Activated CD8-positive, alpha-beta memory T cell treated with anti-CD3 and anti-CD28 coated beads, Interleukin-2, amount 50 U/mL, for 4 hours (primary cell): ENCODE measurements at places on chromosomes 1 and 21.

GRCh38 chr1:181497870-181498269 is 14.6 kb downstream of the CACNA1E start:
- no peak for DNase-seq

- DNase-seq = no peak
Measured at GRCh38 chr1:98333936-98334335, 327.6 kb upstream of the SNX7 start.

DNA sequence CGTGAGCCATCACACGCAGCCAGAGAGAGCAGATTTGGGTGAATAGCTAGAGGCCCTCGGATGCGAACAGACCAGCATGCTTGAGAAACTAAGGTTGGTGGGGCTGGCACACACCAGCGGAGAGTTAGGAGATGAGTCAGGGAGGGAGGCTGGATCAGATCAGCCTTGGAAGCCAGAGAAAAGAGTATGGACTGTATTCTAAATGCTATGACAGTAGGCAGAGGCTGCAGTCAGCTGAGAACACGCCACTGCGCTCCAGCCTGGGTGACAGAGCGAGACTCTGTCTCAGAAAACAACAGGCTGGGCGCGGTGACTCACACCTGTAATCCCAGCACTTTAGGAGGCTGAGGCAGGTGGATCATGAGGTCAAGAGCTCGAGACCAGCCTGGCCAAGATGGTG is 4.0 kb upstream of the PLEKHM2 start:
- DNase-seq = no peak

GRCh38 chr1:37606481-37607263 is 10.9 kb upstream of the GNL2 start:
- DNase-seq = no peak

DNA sequence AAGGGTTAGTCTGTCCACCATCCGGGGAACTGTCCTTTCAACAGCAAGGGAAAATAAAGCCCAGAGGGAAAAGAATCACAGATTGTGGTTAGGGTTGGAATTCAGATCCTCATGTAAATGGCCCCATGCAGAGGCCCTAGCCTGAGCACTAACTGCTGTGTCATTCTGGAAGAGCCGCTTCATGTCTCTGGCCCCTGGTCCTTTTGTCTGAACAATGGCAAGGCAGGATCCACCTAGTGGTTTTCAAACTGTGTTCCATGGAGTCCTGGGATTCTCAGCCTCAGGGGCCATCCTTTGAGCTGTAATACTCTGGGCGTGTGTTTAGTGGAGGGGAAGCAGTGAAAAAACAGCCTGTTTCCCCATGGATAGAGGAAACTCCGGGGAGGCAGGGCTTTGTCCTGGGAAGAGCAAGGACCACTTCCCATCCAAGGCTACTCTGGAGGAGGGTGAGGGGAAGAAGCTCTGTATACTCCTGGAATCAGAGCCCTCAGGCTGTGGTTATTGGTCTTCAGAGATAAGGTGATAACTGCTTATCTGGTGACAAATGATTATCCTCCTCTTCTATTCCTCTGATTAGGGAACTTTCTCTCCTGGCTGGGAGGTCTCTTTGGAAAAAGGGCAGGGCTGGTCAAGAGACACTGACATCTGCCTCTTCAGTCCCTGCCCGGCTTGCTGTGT is 19.2 kb downstream of the PAX7 start:
- DNase-seq = no peak

GRCh38 chr1:41677620-41678019 is 193.1 kb upstream of the EDN2 start:
- no peak for DNase-seq

- DNase-seq = no peak
Measured at GRCh38 chr1:243452092-243452491, 196.3 kb downstream of the SDCCAG8 start.

- DNase-seq = no peak
Measured at GRCh38 chr1:230415405-230416132, 10.6 kb downstream of the PGBD5 start.

DNA sequence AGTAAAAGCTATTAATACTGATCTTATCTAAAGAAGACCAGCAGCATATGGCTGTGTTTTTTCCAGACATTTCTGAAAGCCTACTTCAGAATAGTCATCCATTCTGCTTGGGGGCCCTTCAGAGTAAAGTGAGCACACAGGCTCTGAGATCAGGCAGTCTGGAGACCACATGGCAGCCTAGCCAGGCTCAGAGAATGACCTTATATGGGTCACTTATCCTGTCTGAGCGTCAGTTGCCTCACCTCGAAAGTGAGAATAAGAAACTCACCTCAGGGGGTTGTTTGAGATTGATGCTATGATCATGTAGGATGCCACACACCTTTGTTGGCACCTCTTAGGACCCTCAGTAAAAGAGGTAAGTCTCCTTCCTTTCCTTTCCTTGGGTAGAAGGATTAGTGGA is 270.4 kb downstream of the GRIK1 start:
- DNase-seq = no peak

GRCh38 chr1:174265282-174265681 is 106.0 kb downstream of the RABGAP1L start:
- DNase-seq = no peak

DNA sequence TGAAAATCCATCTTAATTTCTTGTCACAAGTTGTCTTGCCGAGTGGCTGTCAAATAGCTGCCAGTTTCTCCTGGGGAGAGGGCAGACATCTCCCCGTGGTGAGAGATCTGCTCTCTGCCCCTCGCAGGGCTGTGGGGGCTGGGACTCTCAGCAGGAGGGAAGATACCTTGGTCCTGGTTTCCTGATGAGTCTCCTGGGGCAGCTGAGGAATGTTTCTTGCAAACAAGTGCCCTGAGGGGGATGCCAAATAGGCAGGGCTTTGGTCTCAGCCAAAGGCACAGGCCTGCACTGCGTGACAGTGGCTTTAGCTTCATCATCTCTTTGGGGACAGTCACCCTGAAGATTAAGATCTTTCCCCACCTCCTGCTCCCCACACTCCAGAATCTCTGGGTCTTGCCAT is 40.9 kb downstream of the SYT6 start:
- DNase-seq = no peak

DNA sequence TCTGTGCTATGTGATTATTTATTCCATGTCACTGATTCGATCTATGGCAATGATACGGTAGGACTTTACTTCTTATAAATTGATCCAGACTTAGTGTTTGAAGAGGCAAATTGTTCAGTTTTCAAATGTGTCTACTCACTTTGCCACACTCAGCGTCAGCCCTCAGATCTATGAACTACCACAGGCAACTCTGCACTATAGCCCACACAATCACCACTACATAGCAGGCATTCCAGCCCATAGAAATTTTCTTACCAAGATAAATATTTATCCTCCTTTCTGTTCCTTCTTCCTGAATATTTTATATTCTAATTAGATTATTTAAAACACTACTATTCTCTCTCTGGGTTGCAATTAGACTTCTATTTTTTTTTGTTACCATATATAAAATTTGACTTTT is 776.1 kb downstream of the BRINP3 start:
- no peak for DNase-seq

DNA sequence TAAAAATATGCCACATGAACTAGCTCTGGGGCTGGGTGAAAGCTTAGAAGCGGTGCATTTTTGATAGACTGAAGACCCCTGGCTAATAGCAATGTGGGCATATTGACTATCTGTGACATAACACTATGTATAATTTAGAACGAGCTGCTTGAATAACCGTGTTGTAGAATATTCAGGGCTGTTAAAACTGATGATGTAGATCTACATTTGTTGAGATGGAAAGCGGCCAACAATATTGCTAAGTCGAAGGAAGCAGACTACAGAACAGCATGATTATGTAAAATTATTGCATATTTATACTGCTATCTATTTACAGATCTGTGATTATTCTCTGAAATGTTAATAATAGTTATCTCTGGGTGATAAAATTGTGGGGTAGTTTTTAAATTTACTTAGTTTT is 41.1 kb upstream of the BCL10 start:
- no peak for DNase-seq

GRCh38 chr1:7643530-7643929 is 127.6 kb upstream of the VAMP3 start:
- DNase-seq = no peak

DNA sequence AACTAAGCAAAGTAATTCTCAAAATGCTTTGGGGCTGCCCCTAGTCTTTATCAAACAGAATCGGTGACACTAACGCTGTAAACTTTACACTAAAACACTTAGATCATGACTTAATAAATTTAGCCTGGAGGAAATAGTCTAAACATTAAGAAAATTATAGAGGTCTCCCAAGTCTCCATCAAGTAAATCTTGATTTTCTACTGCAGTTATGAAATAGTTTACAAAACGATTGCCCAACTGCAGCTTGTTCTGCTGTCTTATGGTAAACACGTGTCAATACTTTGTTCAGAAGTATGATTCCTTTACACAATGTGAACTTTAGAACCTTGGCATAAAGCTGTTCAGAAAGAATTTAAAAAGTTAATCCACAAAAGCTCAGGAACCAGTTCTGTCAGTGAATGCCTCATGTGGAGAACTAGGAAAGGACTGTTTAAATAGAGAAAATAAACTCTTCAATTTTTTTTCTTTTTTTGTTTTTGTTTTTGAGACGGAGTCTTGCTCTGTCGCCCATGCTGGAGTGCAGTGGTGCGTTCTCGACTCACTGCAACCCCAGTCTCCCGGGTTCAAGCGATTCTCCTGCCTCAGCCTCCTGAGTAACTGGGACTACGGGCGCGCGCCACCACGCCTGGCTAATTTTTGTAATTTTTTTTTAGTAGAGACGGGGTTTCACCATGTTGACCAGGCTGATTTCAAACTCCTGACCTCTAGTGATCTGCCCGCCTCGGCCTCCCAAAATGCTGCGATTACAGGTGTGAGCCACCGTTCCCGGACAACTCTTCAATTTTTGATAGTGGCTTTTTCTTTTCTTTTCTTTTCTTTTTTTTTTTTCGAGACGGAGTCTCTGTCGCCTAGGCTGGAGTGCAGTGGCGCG is 1.6 kb downstream of the DDI2 start:
- no peak for DNase-seq

- no peak for DNase-seq
Measured at GRCh38 chr1:21189421-21189820, 12.7 kb upstream of the EIF4G3 start.

DNA sequence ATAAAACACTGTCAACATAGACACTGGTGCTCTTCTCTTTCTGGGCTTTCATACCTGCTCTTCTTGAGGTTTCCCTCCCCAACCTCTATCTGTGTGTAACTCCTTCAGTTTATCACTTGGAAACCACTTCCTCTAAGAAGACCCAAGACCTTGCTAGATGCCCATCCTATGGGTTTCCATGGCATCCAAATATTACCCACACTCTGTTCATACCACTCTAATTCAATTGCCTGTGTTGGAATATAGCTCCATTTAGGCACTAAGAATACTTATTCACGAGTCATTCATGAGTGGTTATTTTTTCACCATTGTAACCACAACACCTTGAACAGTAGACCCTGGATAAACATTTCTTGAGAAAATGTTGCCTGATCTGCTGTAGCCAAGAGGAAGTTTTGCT is 231.1 kb upstream of the SGIP1 start:
- no peak for DNase-seq

DNA sequence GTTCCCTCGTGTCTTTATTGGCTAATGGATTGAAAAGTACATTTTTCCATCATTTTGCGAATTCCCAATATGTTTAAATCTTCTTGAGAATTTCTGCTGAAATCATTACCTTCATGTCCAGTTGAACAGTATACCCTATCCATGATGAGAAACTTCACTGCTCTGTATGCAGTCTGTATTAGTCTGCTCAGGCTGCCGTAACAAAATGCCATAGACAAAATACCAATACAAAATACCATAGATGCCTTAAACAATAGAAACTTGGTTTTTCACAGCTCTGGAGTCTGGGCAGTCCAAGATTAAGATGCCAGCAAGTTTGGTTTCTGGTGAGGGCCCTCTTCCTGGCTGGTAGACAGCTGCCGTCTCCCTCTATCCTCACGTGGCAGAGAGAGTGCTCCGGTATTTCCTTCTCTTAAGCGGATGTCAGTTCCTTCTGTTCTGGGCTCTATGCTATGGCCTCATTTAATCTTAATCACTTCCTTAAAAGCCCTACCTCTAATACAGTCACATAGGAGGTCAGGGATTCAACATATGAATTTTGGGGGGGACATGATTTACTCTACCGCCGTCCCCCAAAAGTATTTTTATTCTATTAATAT is 27.0 kb downstream of the CXADR start:
- no peak for DNase-seq

- DNase-seq = no peak
Measured at GRCh38 chr1:199067483-199067882, 428.6 kb downstream of the PTPRC start.

DNA sequence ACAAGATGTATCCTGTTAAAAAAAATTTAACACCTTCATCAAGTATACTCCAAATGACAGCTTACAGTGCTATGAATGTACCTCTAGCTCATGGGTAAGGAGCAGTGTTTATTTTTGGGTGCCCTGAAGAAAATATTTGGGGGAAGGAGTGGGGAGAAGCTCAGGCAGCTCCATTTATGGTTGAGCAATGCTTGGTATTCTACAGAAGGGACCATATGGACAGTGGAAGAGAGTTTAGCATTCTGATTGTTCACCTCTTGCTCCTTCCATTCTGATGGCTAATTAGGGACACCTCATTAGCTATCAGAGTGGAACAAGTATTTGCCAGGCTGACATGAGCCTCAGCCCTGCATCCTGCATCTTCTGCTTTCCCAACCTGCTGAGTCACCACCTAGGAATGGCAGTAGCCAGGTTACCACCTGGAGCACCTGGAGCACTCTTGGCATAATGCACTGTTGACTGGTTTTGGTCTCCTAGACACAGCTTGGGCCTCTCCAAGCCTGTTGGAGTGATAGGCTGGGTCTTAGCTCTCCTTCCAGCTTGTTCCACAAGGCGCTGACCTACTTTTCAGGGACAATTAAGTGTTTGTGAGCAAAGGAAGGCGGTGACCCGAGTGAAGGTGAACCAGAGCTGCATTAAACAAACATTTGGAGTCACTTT is 62.0 kb upstream of the MACF1 start:
- no peak for DNase-seq

DNA sequence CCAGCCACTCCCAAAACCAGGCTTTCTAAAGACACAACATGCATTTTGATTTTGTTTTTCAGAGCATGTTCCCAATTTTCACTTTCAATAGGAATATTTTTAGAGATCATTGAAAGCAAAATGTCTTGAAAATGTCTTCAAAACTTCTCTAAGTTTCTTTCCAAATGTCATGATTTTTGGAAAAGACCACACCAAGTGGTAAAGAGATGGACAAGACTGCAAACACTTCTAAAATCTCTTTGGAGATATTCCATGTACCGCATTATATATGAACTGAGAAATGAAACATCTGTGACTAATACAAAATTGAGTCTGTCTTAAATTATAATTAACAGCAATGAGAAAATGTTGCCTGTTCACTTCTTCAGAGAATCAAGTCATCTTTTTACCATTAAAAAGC is 418.0 kb upstream of the PKN2 start:
- DNase-seq = no peak
